AG04450 (cell line): ENCODE measurements at places on chromosomes 5 and 9. TPM values are rescaled to one million over a fixed set of nuclear protein-coding genes. Genes with fewer than 3 reads are reported as not detected.

The AK8 gene
- polyA plus RNA-seq = 0.14 and 0.15 TPM in 2 replicates

The CFAP90 gene
- 0.09 and 0.10 TPM in 2 replicates for polyA plus RNA-seq

The AGXT2 gene
- polyA plus RNA-seq = not detected in 2 replicates

The KIAA0825 gene
- polyA plus RNA-seq = 1.4 and 2.1 TPM in 2 replicates

The ITK gene
- not detected in 2 replicates for polyA plus RNA-seq

The CYLC2 gene
- polyA plus RNA-seq = not detected in 2 replicates

The PCDHGA4 gene
- polyA plus RNA-seq = 6.3 and 7.6 TPM in 2 replicates

The CER1 gene
- polyA plus RNA-seq = not detected in 2 replicates

The CRB2 gene
- not detected in 2 replicates for polyA plus RNA-seq

The SLCO4C1 gene
- not detected in 2 replicates for polyA plus RNA-seq

The CDO1 gene
- 2.0 and 2.2 TPM in 2 replicates for polyA plus RNA-seq

The RNF183 gene
- not detected in 2 replicates for polyA plus RNA-seq

The IL7R gene
- 36.5 and 43.7 TPM in 2 replicates for polyA plus RNA-seq

The LCN10 gene
- polyA plus RNA-seq = not detected in 2 replicates

The OBP2B gene
- polyA plus RNA-seq = not detected in 2 replicates

The ADAMTSL2 gene
- not detected in 2 replicates for polyA plus RNA-seq

The PCDHGA7 gene
- 2.7 TPM in 2 replicates for polyA plus RNA-seq

The PCSK1 gene
- not detected in 2 replicates for polyA plus RNA-seq

The TRIP13 gene
- 13.8 and 14.4 TPM in 2 replicates for polyA plus RNA-seq

The SEC61B gene
- polyA plus RNA-seq = 207 and 221 TPM in 2 replicates

The CDC25C gene
- polyA plus RNA-seq = 3.2 and 4.8 TPM in 2 replicates
